NCI-H1048 (cell line): ENCODE measurements at places on chromosomes 1 and 21.

DNA sequence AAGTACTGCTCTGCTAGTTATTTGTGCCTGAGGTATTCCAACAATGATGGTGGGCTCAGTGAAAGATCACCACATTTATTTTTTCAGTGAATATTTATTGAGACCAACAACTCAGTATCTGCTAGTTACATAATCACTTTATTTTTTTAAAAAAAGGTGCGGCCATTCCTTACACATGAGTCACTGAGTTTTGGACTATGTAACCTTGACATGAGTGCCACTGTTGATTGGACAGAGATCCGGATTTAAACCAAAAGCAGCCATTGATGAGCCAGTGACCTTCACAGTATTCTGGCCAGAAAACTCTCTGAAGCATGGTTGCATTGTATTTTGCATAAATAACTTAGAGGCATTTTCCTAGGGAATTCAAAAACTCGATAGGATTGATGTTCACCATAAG is 79.5 kb downstream of the NUF2 start:
- DNase-seq: no peak

GRCh38 chr1:111570781-111571181 is 48.8 kb upstream of the RAP1A start:
- no peak for DNase-seq

GRCh38 chr1:8002329-8002910 is 23.7 kb downstream of the ERRFI1 start:
- DNase-seq: no peak

GRCh38 chr1:43883321-43883720 is 50.3 kb upstream of the ARTN start:
- no peak for DNase-seq

DNA sequence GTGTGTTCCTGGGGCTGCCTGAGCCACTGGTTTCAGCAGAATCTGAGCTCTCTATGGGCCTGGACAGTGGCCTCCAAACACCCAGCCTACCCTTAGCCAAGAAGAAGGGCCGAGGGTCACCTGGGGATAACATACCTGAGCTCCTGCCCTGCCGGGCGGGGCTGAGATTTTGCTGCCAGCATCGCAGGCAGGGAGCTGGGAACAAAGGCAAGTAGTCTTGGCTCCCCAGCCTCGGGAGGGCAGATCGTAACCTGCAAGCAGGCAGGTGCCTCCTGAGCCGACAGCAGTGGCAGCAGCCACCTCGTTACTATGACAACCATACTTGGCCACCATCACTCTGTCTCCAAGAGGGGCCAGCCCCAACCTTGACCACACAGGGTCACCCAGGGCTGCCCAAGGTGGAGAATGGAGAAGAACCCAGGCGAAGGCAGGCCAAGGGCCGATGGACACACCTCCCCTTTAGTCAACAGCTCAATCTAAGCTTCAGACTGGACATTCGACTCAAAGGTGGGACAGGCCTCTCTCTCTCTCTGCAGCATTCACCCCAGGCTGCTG is 54.6 kb downstream of the TOMM20 start:
- no peak for DNase-seq

DNA sequence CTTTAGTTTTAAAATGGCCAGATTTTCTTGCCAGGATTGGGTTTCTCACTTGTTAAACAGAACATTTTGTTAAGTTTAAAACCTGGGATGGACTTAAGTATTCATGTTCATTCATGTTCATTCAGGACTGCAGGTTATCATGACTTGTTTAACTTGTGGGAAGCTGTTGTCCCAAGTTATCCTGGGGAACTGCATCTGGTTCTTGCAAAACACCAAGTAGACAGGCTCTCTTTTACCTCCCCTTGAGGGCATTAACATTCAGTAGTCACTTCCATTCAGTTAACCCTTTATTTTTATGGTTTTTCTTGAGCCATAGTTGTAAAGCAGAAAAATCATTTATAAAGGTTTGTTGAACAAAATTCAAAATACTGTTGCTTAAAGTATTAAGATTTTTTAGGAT is 8.1 kb downstream of the SOD1 start:
- DNase-seq: no peak

- no peak for DNase-seq
These were observed 28.5 kb downstream of the RASSF5 start for GRCh38 chr1:206535853-206536188.

DNA sequence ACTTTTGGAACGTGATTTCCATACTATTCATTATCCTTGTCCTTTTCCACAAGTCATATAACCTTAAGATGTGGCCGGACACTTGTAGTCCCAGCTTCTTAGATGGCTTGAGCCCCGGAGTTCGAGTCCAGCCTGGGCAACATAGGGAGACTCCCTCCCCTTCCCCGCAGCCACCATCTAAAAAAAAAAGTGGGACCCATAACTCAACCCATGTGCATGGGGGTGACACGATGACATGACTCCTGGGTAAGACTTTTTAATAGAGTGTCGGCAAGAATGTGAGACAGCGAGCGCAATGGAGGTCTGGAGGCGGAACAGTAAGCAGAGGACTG is 25.7 kb downstream of the MIA3 start:
- no peak for DNase-seq

DNA sequence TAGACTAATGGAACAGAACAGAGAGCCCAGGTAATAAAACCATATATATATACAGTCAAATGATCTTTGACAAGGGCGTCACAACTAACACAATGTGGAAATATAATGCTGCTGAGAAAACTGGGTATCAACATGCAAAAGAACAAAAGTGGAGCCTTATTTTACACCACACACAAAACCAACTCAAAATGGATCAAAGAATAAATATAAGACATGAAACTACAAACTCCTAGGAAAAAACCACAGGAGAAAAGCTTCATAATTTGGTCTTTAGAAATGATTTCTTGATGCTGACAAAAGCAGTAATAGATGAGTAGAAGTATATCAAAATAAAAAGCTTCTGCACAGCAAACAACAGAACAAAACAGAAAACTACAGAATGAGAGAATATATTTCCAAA is 192.2 kb downstream of the AKT3 start:
- no peak for DNase-seq

DNA sequence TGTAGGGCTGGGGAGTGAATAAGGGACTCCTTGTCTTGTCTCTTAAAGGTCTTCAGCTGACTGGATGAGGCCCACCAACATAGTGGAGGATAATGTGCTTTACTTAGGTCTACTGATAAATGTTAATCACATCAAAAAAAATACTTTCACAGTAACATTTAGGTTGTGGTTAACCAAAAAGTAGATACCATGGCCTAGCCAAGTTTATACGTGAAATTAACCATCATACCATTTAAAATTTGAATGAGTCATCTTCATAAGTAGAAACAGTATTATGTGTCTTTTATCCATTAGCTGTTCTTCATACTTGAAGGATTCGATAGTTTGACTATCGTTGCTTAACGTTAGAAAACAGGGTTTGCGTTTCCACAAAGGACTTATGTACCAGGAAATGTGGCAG is 80.9 kb downstream of the MTR start:
- no peak for DNase-seq

- no peak for DNase-seq
These were observed 167.1 kb upstream of the BEND5 start for GRCh38 chr1:48943826-48944225.

- DNase-seq: no peak
These were observed 363.7 kb downstream of the NEGR1 start for GRCh38 chr1:71918630-71919029.

DNA sequence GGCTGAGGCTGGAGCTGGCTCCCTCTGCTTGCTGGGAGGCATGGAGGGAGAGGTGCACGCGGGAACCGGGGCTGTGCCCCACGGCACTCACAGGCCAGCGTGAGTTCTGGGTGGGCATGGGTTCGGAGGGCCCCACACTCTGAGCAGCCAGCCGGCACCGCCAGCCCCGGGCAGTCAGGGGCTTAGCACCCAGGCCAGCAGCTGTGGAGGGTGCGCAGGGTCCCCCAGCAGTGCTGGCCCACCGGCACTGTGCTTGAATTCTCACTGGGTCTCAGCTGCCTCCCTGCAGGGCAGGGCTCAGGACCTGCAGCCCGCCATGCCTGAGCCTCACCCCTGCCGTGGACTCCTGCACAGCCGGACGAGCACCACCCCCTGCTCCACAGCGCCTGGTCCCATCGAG is 164.9 kb upstream of the PLD5 start:
- DNase-seq: no peak

DNA sequence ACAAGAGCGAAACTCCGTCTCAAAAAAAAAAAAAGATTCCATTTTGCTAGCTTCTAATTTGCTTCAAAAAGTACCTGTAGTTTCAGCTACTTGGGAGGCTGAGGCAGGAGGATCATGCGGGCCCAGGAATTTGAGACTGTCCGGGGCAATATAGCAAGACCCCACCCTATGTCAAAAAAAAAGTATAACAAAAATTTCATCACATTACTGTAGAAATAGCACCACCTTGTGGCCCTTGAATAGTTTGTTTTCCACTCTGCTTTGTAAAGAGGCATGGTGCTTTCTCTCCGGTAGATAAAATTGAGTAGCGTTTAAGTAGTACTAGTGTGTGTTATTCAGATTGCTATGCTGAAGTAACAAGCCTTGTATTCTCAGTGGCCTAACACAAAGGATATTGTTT is 18.2 kb upstream of the MSTO1 start:
- peak; percentile 11 for DNase-seq

DNA sequence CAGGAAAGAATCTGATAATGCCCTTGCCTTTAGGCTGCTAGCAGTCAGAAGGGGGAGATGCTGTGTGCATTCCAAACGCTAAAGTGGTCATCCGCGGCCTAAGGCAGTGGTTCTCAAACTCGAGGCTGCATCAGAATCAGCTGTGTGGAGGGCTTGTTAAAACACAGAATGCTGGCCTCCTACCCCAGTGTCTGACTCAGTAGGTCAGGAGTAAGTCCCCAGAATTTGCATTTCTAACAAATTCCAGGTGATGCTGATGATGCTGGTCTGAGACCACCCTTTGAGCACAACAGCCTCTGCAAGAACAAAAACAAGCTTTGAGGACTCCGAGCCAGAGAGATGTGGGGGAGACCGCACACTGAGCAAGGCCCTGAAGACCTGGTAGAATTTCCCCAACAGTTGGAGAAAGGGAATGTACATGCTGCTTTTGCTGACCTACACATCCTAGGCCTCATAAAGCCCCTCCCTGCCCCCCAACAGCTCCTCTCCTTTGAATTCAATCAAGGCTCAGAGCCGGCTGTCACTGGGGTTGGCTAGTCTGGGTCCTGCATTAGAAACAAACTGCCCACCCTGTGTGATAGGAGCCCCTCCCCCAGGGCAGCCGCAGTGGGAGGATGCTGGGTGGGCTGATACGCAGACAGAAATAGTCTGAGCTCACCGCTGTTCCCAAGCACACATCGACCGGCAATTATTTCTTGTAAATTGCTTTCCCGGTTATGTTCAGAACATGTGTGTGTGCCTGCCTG is 27.1 kb downstream of the SHISAL2A start:
- no peak for DNase-seq

DNA sequence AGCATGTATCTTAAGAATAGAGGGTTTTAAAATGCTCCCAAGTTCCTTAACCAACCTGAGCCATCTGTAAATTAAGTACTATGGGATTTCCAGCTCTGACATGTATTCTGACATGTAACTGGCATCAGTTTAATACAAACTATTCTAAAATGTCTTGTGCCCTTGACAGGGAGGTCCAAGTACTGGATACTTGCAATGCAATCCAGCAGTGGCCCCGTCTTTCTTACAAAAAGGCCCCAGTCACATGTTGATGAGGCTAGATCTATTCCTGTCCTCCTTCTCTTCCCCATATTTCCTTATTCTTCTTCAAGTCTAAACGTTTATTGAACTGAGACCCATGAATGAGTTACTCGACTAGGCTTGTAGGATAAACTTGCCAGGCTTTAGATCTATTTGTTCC is 46.4 kb downstream of the MRPL39 start:
- no peak for DNase-seq

DNA sequence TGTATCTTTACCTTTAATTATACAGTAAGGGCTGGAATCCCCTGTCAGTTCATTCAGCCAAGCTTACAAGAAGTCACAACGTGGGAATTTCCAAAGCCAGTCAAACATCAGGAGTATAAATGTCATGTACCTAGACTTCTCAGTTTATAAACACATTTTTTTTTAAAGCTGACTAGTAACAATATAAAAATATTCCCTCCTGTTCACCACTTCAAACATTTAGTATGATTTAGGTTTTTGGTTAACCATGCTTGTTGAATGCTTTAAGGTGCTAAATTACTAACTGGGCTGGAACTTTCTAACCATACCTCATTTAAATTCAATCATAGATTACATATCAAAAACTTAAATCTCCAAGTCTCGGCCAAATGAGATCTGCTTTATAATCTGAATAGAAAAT is 44.0 kb downstream of the JAK1 start:
- no peak for DNase-seq

- no peak for DNase-seq
These were observed 220.0 kb downstream of the FGGY start for GRCh38 chr1:59516881-59517280.

DNA sequence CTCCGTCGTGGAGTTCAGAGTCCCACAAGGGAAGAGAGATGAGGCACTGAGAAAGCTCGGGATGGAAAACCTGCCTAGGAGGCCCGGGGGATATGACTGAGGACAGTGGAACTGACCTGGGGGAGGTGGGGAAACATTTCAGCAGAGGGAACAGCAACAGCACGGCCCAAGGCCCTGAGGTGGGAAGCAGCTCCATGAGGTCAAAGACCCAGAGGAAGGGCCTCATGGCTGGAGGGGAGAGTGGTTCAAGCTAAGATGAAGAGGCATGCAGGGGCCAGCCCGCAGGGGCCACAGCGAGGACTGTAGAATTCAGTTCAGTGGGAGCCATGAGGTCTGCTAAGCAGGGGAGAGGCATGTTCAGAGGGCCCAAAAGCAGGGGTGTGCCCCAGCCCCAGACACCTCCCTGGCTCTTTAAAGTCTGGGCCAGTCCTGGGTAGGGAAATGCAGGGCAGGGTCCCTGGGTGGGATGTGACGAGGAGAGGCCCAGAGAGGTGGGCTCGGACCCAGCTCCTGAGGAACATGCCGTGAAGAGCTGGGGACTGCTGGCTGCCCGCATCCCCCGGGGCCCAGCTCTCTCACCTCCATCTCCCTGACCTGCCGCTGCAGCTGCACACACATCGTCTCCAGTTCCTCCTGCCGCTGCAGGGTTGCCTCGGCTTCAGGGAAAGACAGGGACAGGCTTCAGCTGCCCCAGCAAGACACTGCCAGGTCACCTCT is 9.9 kb downstream of the UBXN11 start:
- DNase-seq: no peak

- DNase-seq: peak; percentile 15
These were observed 10.0 kb downstream of the SLX9 start for GRCh38 chr21:44949779-44950198.
